Thymus (tissue), 14 donors: ENCODE measurements at places on chromosomes 4 and X. TPM values are rescaled to one million over a fixed set of nuclear protein-coding genes. Genes with fewer than 3 reads are reported as not detected.

DNA sequence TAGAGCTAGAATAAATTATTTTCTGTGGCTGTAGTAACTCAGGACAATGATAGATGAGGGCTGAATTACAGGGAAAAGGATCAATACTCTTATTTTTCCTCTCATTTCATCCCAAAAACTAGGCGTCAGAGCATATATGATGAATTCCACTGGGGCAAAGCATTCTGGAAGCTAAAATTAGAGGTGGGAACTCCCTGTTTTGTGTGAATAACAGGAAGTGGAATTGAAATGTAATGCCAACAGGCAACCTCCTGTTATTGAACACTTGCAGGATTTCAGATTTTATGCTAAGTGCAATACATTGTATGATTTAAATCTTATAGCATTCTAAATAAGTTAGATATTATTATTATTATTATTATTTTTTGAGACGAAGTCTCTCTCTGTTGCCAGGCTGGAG, 20.9 kb downstream of the HSD17B11 start:
- no peak for DNase-seq

DNA sequence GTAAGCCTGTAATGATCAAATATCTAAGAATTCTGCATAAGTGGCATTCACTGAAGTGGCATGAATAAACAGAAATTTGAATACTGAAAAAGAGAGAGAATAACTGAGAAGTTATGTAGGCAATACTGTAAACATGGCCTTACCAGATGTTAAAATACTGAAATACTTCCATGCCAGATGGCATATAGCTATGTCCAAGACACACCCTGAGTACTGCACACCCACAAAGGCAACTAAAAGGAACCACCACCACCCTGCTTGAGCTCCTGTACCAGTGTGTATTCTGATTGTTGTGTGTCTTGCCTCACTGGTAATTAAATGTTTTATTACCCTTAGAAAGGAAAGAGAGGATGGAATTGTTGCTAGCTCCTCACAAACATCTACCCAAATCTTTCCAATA, 192.1 kb downstream of the ADAMTS3 start:
- DNase-seq = no peak

Gene UCP1
- 0.05 TPM for polyA plus RNA-seq

DNA sequence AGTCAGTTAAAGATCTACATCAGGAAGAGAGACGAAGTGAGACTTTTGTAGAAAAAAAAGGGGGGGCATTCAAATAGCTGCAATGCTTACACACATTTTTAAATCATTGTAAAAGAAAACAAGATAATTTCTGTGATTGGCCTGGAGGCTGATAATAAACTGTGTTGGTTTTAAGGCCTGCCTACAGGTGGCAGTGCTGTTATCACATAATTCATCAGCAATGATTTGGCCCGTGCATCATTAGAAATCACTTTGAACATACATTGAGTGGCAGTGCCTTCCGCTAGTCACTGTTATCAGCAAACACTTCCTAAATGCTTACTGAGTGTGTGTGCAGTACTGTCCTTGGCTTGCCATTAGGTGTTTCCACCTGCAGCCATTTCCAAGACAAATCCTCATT, 831.9 kb downstream of the TRIML1 start:
- DNase-seq = no peak

DNA sequence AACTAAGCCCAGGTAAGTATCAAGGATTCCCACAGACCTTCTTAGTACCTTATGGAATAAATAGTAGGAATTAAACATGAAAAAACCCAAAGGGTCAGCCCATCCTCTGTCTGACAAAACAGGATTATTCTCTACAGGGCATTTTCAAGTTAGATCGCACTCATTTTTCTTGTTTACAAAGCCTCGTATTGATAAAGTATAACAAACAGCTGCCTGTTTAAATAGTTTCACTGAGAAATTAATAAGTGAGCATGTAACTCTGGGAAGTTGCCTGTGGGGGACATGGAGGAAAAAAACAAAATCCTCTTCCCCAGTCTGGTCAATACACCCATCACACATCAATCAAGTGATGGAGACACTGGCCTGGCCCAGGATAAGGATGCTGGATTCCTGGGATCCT, 48.5 kb downstream of the MAML3 start:
- no peak for DNase-seq

DNA sequence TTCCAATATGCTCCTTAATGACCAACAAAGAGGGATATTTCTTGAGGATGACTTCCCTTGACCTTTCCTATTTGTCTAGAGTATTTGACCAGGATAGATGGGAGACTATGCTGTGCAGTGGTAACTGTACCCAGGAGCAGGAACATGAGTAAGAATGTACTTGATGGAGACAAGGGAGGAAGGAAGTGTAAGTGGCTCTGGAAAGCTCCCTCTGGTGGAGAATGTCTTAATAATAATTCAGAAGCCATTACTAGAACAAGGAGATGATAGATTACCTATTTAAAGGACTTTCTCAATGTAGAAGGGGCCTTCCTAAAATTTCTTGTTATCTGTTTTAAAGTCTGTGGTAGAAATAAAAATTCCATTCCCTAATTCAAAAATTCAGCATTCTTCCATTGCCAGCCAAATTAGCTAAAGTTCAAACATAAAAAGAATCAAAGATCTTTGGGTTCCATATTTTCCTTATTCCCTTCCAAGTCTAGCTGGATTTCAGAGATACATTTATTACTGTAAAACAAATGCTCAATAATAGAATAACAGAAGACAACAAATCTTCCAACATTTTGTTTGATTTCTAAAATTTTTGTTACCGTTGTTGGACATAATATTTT, 83.8 kb downstream of the GRID2 start:
- DNase-seq = peak; percentile 8

Gene UGT2B10
- 0.02 TPM for polyA plus RNA-seq

- DNase-seq = no peak
Observed at GRCh38 chrX:99857455-99857854, 552.6 kb downstream of the PCDH19 start.

Gene MAGEC1
- not detected for polyA plus RNA-seq

Gene SEL1L3
- polyA plus RNA-seq = 27.4 TPM

Gene GRK4
- 5.6 TPM for polyA plus RNA-seq

- DNase-seq = peak; percentile 67
Observed at GRCh38 chr4:98565681-98566301, 92.6 kb downstream of the TSPAN5 start.

Gene SSX2B
- polyA plus RNA-seq = not detected

DNA sequence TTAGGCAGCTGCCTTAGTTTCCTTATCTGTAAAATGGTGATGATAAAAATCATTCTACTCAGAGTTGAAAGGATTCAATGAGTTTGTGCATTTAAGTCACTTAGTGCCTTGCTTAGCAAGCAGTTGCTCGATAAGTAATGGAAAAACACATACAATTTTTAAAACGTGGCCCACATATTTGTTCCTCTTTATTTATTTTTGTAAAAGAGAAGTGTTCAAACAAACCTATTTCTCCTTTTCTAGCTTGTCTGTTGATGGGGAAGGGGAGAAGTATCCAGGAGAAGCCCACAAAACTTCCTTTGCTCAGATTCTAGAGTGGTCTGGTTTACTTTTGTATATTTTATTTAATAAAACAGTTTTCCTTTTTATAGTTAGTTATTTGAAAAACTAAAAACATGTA, 3.3 kb upstream of the HPGDS start:
- no peak for DNase-seq

DNA sequence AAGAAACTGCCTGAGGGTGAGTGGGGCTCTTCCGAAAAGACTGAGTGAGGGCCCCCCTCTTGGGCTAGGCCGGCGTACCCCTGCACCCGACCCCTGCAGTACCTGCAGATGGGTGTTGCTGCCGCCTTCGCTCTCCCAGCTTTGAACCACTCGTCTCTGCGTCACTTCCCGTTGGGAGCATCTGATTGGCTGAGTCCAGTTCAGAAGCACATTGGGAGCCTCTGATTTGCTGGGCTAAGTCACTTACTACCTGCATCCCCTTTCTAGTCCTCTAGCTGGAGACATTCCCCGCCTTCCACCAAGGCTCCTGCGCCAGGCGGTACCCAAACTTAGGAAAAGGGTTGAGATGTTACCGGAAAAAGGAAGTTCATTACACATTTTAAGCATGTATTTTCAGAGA, 20.4 kb upstream of the WWC2 start:
- DNase-seq = no peak

DNA sequence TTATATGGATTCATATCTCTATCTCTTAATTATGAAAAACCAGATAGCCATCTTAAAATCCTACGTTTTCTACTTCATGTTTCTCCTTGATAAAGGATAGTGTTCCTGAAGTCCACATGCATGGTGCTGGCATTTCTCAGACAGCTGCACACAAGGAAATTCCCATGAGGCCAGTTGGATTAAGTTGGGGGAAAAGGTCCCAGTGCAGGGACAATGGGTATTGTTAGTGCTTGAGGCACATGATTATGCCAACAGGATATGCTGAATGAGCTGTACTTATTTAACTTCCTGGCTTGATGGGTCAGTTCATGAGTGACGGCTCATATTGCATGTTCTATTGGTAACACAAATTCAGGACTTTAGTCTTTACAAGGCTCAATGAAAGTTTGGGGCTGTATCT, 913.9 kb upstream of the NDST4 start:
- no peak for DNase-seq

- peak; percentile 24 for DNase-seq
Observed at GRCh38 chrX:106802388-106803275, at the start of gene TBC1D8B. Gene TBC1D8B, plus strand, starts transcription at chrX:106802673. Its CDS starts 181 bp downstream, at chrX:106802854.

Gene SHROOM2
- 4.6 TPM for polyA plus RNA-seq

Gene HPSE
- 4.3 TPM for polyA plus RNA-seq

DNA sequence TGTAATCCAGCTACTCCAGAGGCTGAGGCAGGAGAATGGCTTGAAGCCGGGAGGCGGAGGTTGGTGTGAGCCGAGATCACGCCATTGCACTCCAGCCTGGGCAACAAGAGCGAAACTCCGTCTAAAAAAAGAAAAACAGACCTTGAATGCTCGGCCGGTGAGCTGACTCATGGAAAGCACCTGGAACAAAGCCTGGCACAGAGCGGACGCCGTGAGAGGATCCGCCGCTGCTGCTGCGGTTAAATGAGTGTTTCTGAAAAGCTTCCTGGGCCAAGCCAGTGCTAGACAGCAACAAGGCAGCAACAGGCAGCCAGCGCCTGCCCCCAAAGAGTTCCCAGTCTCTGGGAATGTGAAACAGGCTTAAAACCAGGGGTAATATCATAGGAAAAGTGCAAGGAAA, 186.4 kb downstream of the AFAP1 start:
- DNase-seq = no peak

Gene SPANXN3
- polyA plus RNA-seq = 0.23 TPM

Gene MAGEB17
- polyA plus RNA-seq = 0.02 TPM

DNA sequence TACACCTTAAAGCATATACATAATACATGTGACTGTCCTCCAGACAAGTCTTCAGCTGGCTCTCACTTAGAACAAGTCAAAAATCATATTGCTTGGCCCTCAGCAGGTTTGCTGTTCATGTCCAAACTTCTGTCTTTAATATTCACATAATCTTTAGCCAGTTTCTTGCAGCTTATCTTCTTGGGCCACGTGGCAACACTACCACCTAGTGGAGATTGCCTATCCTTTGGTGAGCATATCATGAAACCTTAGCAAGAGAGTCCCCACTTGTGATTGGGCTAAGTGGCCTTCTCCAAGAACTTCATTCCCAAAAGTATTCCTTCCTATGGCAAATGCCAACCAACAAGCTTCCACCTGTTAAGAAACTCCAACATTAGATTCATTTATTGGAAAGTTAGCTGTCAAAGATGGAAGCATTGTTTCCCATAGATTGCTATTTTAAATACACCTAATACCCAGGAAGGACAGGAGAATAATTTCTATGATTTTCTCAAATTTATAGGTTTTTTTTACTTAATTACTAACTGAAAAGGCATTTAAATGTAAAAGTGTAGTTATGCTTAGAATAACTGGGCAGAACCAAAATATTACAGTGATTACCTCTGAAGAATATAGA, 231.9 kb upstream of the INTU start:
- DNase-seq = peak; percentile 26

DNA sequence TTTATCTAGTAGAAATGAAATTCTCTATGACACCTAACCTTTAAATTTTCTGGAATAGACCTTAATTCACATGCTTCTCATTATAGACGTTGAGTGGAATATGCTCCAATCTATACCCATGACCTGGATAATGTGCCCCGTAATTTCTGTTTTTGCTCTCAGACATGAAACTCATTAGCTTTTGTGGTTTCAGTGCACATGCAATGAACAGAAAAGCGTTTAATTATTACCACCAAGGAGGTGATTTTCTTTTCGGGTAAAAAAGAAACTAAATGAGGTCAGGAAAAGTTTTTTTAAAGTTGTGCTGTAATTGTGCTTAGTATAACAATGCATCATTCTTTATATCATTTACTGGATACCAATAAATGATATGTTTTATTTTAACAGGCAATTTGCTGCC, 1703.9 kb upstream of the TENM3 start:
- no peak for DNase-seq

Gene FGFBP1
- polyA plus RNA-seq = 0.57 TPM
